ENCODE measurements at places on chromosomes 3 and 15.

GRCh38 chr3:12317914-12318313, 29.0 kb downstream of the PPARG start:
- no peak for DNase-seq

DNA sequence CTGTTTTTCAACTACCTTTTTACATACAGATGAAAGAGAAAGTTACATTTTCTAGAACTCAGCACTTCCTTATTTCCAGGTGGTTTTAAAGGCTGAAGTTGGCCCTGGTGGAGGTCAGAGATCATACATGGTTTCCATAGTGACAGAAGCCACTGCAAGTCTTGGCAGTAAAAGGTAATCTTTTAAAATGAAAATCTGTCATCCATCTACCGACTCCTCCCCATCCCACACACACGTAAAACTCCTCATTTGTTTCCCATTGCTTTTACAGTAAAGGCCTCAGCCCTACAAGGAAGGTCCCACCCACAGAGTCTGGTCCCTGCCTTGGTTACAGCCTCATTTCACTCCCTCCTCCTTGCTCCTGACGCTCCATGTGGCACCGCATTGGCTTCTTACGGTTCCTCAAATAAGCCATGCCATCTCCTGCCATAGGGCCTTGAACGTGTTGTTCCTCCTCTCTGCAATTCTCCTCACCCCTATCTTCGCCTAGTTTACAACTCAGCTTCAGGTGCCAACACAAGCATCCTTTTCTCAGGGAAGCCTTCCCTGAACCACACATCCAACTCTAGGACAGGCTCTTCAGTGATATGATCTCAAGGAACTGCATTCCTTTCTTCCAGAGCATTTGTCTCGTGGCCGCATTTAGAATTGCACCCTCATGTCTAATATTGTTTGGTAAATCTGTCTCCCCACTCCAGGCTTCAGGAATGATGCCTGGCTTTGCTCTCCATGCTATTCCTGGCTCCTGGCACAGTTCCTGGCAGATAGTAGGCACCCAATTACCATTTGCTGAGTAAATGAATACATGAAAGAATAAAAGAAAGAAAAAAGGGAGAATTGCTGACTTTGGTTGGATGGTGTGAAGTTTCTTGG, 2.6 kb downstream of the CYP19A1 start:
- DNase-seq, result no peak

DNA sequence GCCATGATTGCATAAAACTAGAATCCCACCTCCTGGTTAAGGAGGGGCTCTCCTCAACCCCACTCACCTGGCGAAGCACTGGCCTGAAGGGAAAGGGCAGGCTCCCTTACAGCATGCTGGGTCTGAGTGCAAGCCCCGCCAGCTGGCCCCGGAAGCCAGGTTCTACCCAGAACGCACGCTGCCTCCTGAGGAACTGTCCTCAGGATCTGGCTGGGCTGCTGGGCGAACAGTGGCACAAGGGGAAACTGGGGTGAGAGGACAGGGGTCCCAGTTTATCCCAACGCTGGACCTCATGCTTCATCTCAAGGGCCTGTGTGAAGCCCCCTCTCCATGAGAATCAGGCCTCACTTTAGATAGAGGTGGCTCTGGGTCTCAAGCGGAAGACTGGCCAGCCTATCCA, 47.5 kb downstream of the NUP210 start:
- no peak for DNase-seq

- no peak for DNase-seq
These were observed 33.1 kb downstream of the QTRT2 start for GRCh38 chr3:114089675-114090074.
